ENCODE measurements at places on chromosomes 2 and 18.
A peak's percentile ranks its signal among the peaks of the same experiment; 100 is the strongest.

DNA sequence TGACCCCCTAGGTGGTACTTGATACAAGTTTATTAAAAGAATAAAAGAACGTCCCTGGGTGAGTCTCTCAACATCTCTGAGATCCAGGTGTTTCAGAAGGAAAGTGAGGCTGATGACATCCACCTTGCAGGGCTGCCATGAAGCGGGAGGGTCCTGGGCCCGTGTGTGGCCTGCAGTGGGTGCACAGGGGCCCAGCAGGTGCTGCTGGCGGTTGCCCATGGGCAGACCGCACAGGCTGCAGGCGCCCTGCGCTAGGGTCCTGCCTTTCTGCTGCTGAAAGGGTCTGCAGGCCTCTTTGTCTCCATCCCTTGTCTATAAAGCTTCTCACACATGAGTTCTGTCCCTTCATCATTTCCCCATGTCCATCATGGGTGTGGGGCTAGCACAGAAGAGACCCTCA, 247.0 kb downstream of the TFCP2L1 start:
- no peak for DNase-seq

- no peak for DNase-seq
Measured at GRCh38 chr2:61356261-61356957, 114.5 kb downstream of the USP34 start.

- DNase-seq = peak; percentile 53
Measured at GRCh38 chr2:196481324-196481697, 158.2 kb upstream of the CCDC150 start.

- no peak for DNase-seq
Measured at GRCh38 chr2:217698691-217699090, 304.1 kb downstream of the TNS1 start.

DNA sequence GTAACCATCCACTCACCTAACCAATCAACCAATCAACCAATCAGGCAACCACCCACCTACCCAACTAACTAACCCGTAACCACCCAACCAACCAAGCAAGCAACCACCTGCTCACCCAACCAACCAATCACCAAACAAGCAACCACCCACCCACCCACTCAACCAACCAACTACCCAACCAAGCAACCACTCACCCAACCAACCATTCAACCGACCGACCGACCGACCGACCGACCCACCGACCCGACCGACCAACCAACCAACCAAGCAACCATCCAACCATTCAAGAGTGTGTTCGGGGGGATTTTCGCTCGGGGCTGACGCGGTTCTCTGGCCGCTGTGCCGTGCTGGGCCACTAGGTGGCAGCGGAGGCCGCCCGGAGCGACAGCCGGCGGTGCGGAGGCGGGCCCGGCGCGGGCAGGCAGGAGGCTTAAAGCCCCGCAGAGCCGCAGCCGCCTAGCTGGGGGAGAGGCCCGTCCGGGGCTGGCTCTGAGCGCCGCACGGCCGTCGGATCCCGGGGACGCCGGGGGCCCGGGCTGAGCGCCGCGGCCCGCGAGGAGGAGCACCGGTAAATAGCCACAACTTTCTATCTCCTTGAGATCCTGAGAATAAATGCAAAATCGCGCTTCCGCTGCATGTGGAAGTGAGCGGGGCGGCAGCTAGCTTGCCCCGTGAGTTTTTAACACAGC, at the start of gene MC5R:
Gene MC5R, plus strand, starts transcription at position 443 of the 689 bp plus-strand sequence. CDS start 1,617 bp downstream, outside the sequence.
- DNase-seq = peak; percentile 67

DNA sequence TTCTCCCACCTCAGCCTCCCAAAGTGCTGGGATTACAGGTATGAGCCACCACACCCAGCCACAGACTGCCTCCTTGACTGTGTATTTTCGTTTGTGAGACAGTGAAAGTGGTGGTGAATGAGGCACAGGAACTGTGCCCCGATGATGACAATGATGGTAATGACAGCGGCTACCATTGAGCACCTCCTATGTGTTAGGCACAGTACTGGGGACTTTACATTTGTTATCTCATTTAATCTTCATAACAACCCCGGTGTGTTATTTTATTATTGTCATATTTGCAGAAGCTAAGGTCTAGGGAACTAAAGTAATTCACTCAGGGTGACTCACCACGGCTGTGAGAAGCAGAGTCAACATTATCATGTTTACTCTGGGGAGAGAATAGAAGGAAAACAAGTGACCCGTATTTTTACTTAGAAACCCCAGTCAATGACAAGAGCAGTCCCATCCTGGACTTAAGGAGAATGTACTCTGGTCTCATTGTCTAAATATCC, 77.6 kb upstream of the ALPP start:
- DNase-seq = no peak

- no peak for DNase-seq
Measured at GRCh38 chr18:59617468-59617932, 79.7 kb downstream of the CCBE1 start.

GRCh38 chr2:119649364-119649917, 29.6 kb upstream of the TMEM177 start:
- no peak for DNase-seq

GRCh38 chr2:2993172-2993692, 384.4 kb downstream of the EIPR1 start:
- DNase-seq = no peak

DNA sequence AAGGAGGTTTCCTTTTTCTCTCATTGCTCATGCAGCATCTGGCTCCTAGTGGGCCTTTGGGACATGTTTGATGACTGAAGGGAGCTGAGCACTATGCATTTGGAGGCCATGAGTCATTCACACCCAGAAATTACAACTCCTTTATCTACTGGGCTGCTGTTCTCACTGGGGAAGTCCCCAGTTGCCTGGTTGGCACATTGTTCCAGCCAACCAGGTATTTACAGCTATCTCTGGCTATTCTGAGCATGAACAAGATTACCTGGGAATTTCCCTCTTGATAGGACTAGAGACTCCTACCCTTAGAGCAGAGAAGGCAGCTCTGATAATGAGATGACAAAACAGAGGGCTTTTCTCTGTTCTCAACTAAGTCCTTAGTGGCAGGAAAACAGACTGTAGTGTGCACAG, 206.5 kb downstream of the SETBP1 start:
- peak; percentile 30 for DNase-seq

- DNase-seq = no peak
Measured at GRCh38 chr18:3510024-3510423, 60.1 kb downstream of the TGIF1 start.

GRCh38 chr2:178873912-178874311, 66.7 kb upstream of the TTN start:
- no peak for DNase-seq

GRCh38 chr18:3250237-3251107, 2.9 kb downstream of the MYL12A start:
- DNase-seq = no peak

DNA sequence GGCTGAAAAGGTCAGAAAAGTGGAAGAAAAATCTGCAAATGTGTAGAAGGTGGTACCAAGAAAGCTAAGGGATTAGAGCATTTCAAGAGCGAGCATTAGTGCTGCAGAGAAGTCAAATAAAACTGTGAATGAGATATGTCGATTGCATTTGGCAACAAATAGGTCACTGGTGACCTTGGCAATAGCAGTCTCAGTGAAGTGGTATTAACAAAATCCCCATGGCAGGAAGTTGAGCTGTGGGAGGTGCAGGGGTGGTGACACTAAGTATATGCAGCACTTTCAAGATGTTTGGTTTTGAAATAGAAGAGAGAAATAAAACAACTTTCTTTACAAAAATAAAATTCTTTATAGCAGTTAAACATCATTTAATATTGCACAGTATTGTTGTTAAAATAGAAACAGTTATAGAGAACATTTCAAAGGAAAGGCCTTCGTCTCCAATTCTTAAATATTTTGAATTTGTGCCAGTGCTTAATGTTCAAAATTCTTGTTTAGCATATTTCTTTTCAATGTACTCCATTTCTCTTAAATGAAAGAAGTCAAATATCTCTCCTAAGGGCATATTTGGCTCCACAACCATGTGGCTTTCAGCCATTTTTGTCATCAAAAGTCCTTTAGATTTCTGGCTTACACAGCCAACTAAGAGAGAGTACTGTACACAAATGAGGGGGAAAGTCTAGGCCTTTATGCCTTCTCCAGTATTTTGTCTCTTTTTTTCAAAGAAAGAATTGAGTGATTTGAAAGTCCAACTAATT, 443.0 kb upstream of the MMADHC start:
- no peak for DNase-seq

- no peak for DNase-seq
Measured at GRCh38 chr2:82283075-82283474, 1978.5 kb upstream of the LRRTM1 start.

- no peak for DNase-seq
Measured at GRCh38 chr18:6004683-6005082, 109.4 kb upstream of the TMEM200C start.

GRCh38 chr2:26971911-26972786, 1.7 kb downstream of the MAPRE3 start:
- no peak for DNase-seq

GRCh38 chr2:73255907-73256617, 22.0 kb downstream of the CCT7 start:
- no peak for DNase-seq

DNA sequence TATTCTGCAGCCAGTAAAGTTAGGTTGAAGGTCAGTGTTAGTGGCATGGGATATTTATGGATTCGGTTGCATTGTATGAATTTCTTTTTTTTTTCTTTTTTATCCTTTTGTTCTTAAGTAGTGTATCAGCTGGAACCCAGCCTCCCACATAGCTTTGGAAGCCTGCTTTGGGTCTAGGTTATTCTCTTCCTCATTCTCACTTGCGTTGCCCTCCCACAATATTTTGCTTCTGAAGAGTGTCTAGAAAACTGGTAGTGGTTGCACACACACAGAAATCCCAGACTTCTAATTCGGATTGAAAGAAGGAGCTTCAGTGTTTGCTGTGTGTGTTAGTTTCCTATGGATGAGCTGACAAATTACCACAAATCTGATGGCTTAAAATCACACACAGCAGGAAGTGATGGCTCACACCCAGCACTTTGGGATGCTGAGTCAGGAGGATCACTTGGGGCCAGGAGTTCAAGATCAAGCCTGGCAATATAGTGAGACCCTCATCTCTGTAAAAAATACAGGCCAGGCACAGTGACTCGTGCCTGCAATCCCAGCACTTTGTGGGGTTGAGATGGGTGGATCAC, 104.8 kb downstream of the ARL4C start:
- no peak for DNase-seq

GRCh38 chr2:219783359-219783975, 156.0 kb downstream of the SLC4A3 start:
- no peak for DNase-seq

DNA sequence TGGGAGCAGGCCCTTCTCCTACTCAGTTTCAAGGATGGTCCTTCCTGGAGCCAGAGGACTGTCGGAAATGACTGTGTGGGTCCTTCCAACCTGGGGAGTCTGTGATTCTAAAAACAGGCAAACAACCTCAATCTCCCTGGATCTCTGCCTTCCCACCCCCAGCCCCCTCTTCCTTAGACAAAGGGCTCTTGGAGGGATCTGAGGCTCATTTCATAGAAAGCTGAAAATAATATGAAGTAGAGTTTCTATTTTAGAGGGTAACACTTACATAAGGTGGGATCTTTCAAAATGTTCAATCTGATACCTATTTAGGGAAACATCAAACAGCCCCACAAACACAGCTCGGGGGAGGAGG, 69.4 kb downstream of the RHOB start:
- DNase-seq = no peak

- DNase-seq = no peak
Measured at GRCh38 chr18:7987284-7987976, 420.3 kb downstream of the PTPRM start.

GRCh38 chr2:157782057-157782845, 93.9 kb downstream of the ACVR1 start:
- DNase-seq = peak; percentile 19

DNA sequence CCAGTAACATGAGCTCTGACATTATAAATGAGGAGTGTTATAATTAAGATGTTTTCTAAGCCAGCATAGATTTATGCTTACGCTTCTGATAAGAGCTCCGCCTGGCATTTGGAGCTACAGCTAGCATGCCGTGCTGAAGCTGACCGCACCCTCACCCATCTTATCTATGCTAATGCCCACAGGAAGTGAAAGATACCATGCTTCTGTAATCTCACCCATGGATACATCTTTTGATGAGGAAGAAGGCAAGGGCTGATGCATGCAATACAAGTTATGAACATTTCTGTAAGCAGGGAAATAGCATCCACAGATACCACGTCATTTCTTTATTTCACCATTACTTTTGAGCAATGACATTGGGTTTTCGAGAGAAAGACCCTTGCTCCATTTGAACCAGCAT, 82.3 kb downstream of the ARL4C start:
- no peak for DNase-seq

- DNase-seq = no peak
Measured at GRCh38 chr2:145066151-145066661, 546.3 kb upstream of the ZEB2 start.

- no peak for DNase-seq
Measured at GRCh38 chr2:27099334-27099955, 12.9 kb downstream of the KHK start.

- no peak for DNase-seq
Measured at GRCh38 chr2:215527736-215528135, 91.9 kb upstream of the FN1 start.

- DNase-seq = no peak
Measured at GRCh38 chr2:159249990-159250715, 36.4 kb downstream of the WDSUB1 start.

DNA sequence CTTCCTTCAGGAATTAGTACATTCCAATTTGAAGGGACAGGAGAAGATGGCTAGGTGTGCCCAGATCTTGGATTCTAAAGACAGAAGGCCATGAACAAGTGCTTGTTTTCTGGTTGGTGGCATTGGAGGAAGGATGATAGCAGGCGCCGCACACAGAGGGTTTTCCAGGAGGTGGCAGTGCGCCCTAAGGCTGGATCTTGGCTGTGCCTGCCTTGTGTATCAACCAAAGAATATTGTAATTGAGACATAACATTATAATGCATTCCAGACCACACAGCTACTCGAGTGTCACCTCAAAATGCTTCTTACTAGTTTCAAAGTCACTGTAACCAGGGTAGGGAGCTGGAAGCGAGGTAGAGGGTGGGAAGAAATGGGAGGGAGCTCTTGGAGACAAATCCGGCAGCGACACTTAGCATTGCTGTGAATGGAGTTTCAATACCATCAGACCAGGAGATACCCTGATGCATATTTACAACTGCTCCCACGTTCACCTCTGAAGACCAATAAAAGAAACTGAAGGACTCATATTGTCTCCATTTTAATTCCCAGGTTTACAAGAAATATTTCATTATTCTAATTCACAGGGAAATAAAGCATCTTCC, 42.5 kb downstream of the CPO start:
- DNase-seq = peak; percentile 86

GRCh38 chr2:52862801-52863200, 904.8 kb upstream of the CHAC2 start:
- no peak for DNase-seq

- no peak for DNase-seq
Measured at GRCh38 chr2:113376913-113377445, 60.5 kb upstream of the ZNG1B start.

DNA sequence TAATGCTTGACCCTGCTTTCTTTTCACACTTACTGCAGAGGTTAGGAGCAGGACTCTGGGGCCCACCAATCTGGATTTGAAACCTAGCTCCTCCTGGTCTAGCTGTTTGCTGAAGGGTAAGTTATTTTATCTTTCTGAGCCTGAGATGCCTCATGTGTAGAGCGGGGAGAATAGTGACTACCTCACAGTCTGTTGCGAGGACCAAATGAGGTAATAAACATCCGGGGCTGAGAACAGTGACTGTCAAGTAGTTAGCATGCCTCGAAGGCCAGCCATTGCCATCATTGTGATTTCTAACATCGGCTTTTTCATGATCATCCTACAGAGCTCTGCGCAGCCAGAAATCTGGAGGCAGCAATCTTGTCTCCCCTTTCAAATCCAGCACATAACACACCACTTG, 32.9 kb downstream of the PTPRM start:
- no peak for DNase-seq

- DNase-seq = no peak
Measured at GRCh38 chr18:25112821-25113434, 239.0 kb downstream of the ZNF521 start.

- DNase-seq = no peak
Measured at GRCh38 chr2:40584432-40584831, 132.5 kb upstream of the SLC8A1 start.
